ENCODE measurements at places on chromosomes 1 and 21.
A peak's percentile ranks its signal among the peaks of the same experiment; 100 is the strongest.

GRCh38 chr1:8649027-8649426, 168.4 kb downstream of the RERE start:
- DNase-seq = no peak

GRCh38 chr1:167861664-167862381, 52.1 kb downstream of the ADCY10 start:
- DNase-seq = no peak

DNA sequence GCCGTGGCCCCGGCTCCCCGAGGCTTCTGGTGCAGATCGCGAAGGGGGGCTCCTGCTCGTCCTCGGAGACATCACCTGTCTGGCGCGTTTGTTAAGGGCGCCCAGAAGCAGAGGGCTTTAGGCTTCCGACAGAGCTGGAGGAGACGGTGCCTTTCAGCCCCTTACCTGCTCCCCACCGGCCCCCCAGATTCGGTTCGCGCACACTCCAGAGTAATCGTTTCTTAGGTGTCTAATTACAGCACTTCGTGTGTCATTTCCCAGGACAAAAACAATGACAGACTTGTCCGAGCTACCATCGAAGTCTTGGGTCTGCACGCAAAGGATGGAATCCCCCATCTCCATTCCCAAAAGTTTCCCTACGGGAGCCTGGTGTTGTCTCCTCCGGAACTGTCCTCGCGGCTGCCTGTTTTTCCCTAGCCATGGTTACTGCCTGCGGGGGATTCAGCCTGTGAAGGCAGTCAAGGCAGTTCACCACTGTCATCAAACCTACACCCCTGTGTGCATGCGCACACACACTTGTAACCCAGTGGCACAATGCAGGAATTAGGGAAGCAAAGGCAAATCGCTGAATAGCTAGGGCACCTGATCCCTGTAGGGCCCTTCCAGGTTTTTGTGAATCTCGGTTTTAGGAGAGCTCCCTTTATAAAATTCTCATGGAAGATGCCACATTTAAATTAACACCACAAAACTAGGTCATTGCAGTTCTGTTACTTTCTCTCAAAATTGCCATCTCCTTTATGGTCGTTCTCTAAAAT, 738 bp upstream of the CDC42BPA start:
- DNase-seq = no peak

- no peak for DNase-seq
These were observed 90.0 kb upstream of the MAP1LC3C start for GRCh38 chr1:242088875-242089274.

DNA sequence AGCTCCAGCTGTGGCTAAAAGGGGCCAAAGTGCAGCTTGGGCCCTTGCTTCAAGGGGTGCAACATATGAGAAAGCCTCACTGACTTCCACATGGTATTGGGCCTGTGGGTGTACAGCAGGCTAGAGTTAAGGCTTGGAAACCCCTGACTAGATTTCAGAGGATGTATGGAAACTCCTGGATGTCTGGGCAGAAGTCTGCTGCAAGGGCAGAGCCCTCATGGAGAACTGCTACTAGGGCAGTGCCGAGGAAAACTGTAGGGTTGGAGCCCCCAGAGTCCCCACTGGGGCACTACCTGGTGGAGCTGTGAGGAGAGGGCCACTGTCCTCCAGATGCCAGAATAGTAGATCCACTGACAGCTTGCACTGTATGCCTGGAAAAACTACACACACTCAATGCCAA, 69.5 kb downstream of the XCL2 start:
- DNase-seq = no peak

DNA sequence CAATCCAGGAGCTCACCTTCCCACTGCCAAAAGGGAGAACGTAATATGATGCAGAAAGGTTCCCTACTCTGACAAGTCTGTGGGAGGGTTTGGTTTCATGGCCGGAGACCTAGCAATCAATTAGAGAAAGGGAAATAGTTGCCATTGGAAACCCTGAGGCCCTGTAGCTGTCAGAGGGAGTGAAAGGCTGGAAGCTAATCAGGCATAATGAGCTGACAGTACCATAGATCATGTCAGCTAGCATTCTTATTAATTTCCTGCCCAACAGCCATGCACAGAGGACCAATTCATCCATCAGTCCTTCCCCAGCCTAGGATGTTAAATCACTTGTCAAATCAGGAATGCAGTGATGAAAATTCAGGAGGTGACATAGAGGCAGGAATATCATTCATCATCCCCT, 527.3 kb downstream of the PLPP3 start:
- DNase-seq = no peak

DNA sequence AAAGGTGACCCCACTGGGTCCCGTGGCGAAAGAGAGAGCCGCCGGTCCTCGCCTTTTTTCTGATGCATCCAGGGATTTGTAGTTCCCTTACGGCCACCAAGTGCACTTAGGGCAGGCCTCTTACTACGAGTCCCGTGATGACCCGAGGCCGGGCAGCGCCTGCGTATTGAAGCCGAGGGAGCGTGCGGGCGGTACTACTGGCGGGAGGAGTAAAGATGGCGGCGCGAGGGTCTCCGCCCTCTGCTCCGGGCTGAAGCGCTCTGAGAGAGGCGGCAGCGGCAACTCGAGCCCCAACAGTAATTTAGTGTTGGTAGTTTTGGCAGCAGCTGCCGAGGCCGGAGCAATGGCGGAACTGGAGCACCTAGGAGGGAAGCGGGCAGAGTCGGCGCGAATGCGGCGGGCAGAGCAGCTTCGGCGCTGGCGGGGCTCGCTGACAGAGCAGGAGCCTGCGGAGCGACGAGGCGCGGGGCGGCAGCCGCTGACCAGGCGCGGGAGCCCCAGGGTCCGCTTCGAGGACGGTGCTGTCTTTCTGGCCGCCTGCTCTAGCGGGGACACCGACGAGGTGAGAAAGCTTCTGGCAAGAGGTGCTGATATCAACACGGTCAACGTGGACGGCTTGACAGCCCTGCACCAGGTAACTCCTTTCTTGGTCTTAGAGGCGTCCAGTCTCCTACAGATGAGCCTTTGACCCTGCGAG, at the start of gene PPP1R12B:
TSS of gene PPP1R12B (plus strand) at position 191 of the 697 bp plus-strand sequence. CDS start at position 344, 153 bp downstream.
- peak; percentile 97 for DNase-seq

DNA sequence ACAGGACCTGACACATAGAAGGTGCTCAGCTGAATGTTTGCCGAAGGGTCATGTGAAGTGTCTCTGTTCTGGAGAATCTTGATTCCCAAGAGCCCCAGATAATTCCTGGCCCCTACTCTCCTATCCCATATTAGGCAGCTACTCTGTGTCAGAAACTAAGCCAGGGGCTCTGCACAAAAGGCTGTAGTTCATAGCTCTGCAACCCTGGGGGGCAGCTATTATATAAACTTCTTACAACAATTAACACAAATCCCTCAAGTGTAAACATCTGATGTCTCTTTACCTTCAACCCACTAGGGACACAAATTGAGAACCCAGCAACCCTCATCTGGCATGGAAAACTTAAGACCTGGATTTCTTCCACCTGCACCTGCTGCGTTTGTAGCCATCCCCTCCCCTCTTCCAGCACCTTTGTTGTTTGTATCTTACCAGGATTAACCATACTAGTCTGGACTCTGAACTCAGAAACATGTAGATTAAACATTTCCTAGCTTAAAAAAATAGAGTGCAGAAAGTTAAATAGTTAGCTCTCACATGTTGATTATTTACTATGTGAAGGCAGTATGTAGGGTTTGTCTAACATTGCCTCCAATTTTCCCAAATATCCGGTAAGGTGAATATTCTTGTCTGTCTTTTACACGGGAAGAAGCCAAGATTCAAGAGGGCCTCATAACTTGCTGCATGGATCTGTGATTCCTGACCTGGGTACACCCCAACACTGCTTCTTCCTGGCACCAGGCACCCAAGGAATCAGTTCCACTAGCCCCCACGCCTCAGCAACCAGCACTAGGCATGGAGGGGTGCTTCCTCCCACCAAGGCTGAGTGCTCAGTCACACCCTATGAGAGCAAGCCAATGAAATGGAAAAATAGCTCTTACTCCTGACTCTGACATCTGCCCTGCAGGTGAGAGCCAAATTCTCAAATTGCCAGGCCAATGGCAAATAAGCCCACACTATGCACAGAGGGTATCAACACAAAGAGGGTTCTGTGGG, 220.7 kb upstream of the HOOK1 start:
- no peak for DNase-seq

All from CD4-positive, alpha-beta T cell treated with Interferon alpha-2 for 1 hour (primary cell).